NCI-H187 treated with DMSO at 0.1 percent for 48 hours (cell line): ENCODE measurements at places on chromosomes 7 and 10.

DNA sequence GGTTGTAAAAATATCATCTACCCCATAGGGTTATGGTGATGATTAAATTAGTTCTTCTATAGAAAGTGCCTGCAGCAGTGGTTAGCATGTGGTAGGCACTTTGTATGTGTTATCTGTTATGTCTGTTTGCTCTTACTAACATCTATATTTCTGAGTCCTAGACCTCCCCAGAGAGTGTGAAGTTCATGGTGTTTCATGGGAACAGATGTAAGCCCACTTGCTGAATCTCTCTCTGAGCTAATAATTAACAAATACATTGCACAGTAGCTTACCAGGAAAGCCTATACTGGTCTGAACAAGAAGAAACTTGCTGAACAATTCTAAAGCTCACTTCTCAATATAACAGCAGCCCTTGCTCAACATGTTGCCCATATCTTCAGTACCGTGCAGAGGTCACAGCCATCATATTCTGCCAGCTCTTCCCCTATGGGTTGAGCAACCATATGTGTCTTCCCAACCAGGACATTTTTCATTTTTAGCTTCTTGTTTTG is 100.1 kb downstream of the NPSR1 start:
- no peak for DNase-seq

GRCh38 chr10:22851865-22852239 is 76.0 kb upstream of the ARMC3 start:
- DNase-seq, result no peak

DNA sequence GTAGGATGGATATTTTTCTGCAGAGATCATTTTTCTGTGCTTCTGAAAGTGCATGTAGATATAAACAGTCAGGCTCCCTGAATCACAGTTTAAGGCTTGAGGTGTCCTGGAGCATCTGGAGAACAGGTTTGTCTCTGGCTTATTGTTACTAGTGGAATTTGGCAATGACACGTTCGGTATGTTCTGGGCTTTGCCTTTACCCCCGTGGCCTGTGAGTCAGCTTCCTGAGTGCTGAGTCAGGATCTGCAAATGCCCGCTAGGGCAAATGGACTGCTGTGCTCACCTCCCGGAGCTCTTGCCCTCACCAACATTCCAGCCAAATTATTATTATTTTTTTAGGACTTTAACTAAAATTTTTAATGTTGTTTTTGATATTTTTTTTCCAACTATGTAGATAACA is 192.5 kb upstream of the PRSS1 start:
- no peak for DNase-seq

GRCh38 chr10:34087095-34087418 is 728.0 kb downstream of the PARD3 start:
- DNase-seq, result no peak

GRCh38 chr7:65962033-65962432 is 20.0 kb downstream of the GUSB start:
- DNase-seq, result no peak

DNA sequence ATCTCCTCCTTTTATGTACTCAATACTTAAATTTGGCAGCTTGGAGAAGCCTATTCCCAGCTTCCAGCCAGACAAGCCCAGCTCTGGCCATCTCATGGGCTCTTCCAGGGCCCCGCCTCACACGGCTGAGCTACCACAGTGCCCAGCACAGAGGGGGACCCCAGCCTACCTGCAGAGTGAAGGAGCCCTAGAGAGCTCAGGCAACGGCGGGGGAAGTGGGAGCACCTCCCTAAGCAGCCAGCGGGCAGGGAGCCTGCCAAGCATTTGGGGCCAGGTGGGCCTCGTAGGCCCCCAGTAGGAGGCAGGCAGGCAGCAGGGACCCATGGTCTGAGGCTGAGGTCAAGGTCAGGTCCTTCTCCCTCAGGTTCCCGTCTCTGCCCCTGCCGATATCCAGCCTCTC is 29.1 kb upstream of the SMARCD3 start:
- DNase-seq, result no peak

- DNase-seq, result no peak
Measured at GRCh38 chr10:44972874-44973306, 5.7 kb downstream of the DEPP1 start.

DNA sequence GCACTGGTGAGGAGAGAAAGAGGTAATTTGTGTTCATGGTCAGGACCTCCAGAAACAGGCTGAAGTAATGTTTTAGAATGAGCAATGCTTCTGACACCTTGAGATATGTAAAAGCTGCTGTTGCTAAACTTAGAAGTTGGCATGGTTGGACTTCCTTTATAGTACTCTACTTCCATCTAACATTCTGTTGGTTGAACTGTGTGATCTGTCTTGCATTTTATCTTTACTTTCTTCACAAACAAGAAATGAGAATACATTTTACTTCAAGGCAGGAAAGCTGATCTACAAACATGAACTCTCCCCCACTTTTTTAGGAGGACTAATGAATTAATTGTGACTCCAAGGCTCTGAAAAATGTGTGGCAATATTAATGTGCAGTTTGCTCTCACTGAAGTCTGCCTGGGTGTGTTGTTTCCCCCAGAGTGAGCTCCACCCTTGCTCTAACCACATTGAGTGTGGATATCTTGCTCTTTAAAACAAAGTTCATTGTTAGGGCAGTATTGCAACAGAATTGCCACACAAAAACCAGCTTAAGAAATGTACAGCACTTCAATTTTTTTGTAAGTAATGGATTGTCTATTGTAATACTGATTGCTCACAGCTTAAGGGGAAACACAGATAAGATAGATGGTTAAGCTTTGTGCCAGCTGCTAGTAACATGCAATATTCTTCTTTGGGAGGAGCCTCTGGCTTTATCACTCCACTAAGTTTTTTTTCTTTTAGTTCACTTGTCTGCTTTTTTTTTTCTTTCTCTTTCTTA is 69.0 kb downstream of the ADD3 start:
- no peak for DNase-seq

- DNase-seq, result no peak
Measured at GRCh38 chr10:71209352-71209715, 3.0 kb upstream of the UNC5B start.

DNA sequence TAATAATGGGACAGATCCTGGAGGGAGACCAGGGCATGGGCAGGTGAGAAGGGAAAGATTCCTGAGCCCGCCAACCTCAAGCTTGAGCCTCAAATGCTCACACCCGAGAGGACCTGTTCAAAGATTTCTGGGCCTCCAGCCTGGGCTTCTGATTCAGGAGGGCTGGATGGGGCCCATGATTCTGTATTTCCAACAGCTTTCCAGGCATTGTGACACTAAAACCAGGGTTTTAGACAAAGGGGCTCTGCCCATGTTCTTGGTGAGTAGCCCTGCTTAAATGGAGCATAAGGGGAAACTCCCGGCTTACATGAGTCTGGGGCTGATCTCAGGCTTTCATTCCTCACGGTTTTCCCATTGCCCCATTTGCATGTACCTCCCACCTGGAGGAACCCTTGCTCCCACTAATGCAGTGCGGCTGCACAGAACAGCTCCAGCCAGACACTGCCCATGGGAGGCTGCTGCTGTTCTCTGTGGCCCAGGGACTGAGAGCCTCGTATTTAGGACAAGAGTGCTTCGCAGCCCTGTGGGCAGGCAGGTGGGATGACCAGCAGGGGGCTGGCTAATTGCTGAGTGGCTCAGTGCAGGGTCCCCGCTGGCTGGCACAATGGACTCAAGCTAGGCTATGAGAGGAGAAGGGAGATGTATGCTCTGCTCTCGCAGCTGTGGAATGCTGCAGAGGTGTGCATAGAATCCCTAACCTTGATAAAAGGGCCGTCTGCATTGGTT is 135.3 kb upstream of the COBL start:
- DNase-seq, result no peak

DNA sequence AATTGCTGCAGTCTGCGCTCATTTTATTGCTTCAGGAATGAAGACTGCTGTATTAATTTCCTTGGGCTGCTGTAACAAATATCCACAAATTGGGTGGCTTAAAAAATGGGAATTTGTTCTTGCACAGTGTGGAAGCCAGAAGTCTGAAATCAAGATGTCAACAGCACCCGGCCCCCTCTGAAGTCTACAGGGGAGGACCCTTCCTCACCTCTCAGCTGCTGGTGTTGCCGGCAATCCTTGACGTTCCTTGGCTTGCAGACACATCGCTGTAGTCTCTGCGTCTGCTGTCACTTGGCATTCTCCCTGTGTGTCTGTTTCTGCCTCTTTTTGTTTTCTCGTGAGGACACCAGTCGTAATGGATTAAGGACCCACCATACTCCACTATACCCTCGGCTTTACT is 166.2 kb downstream of the PTPN20 start:
- DNase-seq, result no peak

GRCh38 chr7:124765401-124766352 is at the start of gene GPR37:
GPR37 (minus strand) TSS chr7:124765792; CDS start chr7:124764976, 816 bp downstream.
- peak; percentile 9 for DNase-seq

DNA sequence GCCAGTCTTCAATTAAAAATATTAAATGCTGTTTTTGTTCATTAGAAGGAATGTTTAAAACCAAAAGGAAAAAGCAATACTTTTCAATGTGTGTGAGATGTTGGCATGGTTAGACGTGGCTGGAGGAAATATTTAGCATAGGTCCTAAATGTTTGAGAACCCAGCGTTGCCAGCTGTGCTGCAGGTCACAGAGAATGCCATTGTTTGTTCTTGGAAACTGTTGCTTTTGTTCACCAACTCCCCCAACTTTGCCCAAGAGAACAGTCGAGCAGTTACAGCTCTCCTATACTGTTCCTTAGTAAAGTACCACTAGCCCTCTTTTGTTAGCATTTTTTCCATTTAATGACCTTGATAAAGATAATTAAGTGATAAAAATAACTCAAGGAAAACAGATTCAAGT is 44.5 kb upstream of the ELMO1 start:
- no peak for DNase-seq

DNA sequence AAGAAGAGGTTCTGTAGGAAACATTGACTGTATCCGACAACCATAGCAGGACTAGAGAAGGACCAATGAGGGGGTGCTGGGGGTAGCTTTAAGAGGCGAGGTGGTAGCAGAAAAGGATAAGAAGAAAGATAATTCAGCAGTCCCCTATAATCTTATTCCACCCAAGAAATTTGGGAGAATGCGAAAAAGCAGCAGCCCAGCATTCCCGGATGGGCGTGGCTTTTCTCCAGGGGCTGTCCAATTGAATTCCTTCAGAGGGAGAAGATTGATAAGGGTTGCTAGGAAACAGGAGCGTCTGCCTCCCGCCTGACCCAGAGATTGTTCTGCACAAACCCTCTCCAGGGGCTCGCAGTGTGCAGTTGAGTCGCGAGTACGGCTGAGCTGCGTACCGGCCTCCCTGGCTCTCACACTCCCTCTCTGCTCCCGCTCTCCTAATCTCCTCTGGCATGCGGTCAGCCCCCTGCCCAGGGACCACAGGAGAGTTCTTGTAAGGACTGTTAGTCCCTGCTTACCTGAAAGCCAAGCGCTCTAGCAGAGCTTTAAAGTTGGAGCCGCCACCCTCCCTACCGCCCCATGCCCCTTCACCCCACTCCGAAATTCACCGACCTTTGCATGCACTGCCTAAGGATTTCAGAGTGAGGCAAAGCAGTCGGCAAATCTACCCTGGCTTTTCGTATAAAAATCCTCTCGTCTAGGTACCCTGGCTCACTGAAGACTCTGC is at the start of gene GRM3:
Gene GRM3 (plus strand): TSS at position 349 of the 721 bp plus-strand sequence. CDS start 121,237 bp downstream, outside the sequence.
- no peak for DNase-seq

GRCh38 chr10:126349101-126349500 is 39.2 kb downstream of the ADAM12 start:
- DNase-seq, result no peak

- DNase-seq, result no peak
Measured at GRCh38 chr7:15166620-15167019, 264.1 kb upstream of the DGKB start.

DNA sequence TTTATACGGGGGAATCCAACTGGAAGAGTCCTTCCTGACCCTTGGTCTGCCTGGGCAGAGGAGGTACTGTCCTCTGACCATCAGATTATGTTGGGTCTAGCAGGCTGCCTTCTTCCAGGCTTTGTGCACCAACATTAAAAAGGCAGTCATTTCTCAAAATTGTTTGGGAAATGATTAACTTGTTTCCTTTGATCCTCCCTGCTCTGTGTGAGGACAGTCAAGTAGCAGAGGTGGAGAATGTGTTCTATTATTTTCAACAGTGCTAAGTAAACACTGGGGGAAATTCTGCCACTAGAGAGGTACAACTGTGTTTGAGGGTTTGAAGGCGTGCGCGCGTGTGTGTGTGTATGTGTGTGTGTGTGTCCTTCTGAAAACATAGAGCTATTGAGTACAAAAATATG is 20.6 kb downstream of the ACSL5 start:
- no peak for DNase-seq

GRCh38 chr10:131168238-131168875 is 143.2 kb downstream of the TCERG1L start:
- no peak for DNase-seq

DNA sequence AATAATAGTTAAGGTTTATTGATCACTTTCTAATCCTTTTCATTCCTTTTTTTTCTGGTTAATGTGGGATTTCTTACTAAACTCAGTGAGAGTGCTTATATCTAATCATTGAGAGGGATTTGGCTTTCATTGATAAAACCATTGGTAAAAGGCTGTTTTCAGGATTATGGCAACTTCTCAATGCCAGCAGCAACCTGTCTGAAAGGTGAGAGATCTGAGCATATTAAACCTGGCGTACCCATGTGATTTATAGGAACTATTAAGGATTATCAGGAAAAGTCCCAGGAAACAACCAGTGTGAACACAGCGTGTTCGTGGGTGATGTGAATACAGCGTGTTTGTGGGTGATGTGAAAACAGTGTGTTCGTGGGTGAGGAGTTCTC is 65.9 kb downstream of the PDIA4 start:
- no peak for DNase-seq

DNA sequence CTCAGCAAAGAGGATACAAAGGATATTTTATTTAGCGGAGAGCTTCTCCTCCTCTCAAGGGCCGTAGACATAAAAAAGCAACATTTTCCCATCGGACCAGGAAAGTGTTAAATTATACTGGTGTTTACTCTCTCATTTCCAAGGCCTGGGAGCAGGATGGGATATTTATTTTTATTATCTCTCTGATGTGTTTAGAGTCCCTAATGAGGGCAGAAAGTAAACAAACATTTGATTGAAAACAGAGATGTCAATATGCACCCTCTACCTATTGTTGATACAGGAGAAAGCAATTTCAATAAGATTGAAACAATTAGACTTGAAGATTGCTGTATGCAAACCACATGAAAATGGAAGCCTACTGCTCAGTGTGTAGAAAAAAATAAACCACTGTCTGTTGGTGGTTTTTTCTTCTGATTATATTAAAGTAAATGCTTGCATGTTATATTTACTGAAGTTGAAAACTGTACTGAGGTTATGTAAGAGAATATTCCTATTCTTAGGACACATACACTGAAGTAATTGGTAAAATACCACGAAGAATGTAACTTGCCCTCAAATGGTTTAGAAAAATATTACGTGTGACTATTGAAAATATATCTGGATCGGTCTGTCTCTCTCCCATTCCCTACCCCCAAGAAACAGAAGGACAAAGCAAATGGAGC is 59.3 kb downstream of the ATXN7L1 start:
- no peak for DNase-seq

GRCh38 chr7:131897016-131897789 is 340.8 kb upstream of the PODXL start:
- no peak for DNase-seq
